Right cardiac atrium (tissue), 5 donors: ENCODE measurements at places on chromosomes 4 and X.

GRCh38 chr4:19756661-19757060 is 495.0 kb upstream of the SLIT2 start:
- DNase-seq, result no peak

DNA sequence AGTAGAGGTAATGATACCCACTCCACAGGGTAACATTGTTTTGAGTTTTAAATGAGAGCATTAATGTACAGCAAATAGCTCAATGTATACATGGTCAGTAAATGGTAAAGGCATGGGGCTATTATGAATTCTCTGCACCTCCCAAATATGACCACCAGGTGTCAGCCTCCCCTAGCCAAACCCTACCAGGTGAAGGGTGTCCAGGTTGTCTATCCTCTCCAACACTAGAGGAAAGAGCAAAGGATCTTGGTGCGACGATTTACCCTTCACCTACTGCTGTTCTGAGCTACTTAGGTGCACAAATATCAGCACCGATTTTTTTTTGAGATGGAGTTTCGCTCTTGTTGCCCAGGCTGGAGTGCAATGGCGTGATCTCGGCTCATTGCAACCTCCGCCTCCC is 26.5 kb upstream of the XIAP start:
- no peak for DNase-seq

DNA sequence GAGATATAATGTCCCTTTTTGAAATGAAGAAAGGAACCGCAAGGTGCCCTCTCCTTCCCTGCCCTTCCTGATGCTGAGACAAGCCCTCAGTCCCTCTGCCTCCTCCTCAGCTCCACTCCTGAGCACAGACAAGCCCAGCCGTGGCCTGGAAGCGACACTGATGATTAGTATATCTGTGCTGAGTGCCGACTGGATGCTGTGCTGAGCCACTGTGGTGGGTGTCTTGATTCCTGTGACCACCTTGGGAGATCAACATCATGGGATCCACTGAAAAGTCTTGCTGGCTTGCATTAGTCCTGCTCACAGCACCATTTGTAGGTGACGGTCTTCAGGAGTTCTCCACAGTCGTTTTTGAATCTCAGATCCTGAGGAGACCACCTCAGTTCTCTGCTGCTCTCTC is 59.5 kb upstream of the HGFAC start:
- no peak for DNase-seq

DNA sequence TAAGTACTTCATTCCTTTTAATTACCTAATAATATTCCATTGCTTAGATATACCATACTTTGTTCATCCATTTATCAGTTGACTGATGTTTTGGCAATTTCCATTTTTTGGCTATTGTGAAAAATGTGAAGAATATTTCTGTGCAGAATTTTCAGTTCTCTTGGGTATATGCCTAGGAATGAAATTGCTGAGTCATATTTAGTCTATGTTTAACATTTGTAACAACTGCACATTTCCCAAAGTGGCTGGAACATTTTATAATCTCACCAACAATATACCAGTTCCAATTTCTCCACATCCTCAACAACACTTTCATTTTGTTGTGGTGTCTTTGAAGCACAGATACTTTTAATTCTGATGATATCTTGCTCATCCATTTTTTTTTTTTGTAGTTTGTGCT is 215.5 kb downstream of the PDGFC start:
- no peak for DNase-seq

DNA sequence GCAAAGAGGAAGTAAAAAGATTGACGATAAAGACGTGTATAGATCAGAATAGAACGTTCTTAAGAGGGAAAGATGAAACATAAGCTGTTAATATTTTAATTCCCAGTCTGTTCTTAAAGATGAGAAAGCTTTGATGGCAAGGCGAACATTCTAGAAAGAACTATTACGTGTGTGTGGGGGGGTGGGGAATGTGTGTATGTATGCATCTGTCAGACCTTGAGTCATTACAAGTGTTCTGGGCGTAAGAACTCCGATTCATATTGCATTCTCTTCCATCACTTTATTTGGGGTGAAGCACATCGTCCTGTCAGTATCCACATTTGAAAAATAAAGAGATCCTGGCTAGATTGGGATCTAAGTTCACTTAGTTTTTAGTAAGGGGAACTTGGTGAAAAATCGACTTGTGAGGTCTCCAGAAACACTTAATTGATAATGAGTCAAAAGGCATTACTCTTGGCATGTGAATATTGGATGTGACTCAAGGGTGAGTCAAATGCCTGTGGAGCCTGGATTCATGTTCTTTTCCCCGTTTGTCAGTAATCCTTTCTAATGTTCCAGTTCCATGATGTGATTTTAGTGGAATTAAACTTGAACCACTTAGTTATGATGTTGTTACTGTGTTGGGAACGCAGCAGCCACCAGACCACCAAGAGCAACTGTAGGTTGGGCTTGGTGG is 3.1 kb downstream of the SMS start:
- no peak for DNase-seq

DNA sequence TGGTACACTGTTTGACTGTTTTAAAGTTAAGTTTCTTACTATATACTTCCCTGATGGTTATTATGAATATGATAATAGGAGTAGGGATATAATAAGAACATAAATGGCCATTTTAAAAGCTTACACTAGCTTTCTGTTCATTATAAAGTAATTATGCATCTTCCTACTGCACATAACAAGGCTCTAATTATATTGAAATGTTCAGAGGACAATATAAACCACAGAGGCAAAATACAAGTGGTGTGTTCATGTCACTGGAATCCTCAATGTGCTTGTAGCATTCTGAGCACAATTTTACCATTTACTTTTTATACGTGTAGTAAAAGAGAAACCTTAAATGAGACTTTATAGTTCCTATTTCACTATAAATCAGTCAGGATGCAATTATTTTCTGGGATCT is 268.3 kb downstream of the TMA16 start:
- DNase-seq, result no peak

DNA sequence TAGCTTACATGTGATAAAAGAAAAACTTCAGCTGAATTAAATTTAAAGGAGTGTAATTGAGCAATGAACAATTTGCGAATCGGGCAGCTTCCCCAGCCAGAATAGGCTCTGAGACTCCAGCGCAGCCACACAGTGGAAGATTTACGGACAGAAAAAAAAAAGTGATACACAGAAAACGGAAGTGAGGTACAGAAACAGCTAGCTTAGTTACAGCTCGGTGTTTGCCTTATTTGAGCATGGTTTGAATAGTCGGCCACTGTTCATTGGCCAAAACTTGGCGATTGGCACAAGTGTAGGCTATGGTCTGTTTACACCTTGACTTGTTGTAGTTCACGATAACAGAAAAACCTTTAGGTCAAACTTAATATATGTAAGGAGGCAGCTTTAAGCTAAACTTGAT is 16.7 kb upstream of the SUPT20HL1 start:
- no peak for DNase-seq

GRCh38 chr4:176656108-176656507 is 136.6 kb downstream of the VEGFC start:
- no peak for DNase-seq

DNA sequence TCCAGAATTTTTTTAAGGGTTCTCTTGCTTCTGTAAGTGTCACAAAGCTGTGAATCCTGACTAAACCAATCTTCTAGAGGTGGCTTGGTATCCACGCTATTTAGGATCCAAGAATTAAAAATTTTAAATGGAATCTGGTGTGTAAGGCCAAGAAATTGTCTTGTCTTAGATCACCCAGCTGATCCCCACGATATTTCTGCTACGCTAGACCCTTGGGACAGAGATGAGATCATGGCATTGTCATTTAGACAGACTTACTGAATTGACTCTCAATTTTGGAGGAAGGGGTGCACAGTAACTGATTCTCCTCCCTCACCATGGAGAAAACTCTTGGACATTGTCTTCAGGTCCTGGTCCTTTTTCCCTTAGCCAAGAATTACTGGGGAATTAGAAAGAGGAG is 5.7 kb downstream of the GPRIN3 start:
- DNase-seq, result no peak

- no peak for DNase-seq
Observed at GRCh38 chr4:112403101-112403945, 106.2 kb downstream of the ALPK1 start.

DNA sequence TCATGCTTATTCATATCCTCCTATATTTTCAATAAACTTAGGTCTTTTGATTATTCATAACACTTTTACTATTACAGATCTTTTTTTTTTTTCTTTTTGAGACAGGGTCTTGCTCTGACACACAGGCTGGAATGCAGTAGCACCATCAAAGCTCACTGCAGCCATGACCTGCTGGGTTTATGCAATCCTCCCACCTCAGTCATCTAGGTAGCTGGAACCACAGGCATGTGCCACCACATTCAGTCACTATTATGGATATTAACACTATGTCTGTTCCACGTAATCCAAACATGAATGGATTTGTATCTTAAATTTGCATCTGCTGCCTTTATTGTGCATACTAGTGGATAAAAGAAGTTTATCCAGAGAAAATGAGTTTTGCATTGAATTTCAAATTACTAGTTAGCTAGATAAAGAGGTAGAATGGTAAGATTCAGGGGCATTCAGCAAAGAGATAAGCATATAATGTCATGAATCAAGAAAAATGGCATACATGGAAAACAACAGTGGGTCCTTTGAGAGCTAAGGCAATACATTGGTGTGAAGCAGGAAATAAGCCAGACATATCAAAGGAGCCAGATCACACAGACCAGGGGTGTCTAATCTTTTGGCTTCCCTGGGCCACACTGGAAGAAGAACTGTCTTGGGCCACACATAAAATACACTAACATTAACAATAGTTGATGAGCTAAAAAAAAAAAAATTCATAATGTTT is 13.9 kb downstream of the ANAPC10 start:
- DNase-seq, result no peak

- DNase-seq, result no peak
Observed at GRCh38 chrX:24692305-24692704, 1.4 kb upstream of the POLA1 start.

GRCh38 chrX:122582280-122582974 is 601.7 kb upstream of the GRIA3 start:
- DNase-seq, result no peak

DNA sequence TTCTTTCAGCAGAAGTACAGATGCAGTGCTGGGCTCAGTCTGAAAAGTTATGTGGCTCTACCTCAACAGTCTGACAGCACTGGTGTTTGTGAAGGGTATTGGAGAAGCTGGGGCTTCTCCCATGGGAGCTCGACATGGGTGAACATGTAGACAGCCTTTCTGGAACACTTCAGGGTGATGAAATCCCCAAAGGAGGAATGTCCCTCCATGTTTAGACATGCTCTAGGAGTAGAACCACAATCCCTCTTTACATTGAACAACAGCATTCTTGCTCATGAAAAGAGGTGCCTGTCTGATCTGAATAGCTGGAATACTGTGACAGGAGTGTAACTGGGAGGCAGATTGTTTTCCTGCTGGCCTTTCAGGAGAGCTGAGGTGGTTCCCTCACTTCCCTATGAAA is 53.8 kb upstream of the NAP1L2 start:
- DNase-seq, result no peak

DNA sequence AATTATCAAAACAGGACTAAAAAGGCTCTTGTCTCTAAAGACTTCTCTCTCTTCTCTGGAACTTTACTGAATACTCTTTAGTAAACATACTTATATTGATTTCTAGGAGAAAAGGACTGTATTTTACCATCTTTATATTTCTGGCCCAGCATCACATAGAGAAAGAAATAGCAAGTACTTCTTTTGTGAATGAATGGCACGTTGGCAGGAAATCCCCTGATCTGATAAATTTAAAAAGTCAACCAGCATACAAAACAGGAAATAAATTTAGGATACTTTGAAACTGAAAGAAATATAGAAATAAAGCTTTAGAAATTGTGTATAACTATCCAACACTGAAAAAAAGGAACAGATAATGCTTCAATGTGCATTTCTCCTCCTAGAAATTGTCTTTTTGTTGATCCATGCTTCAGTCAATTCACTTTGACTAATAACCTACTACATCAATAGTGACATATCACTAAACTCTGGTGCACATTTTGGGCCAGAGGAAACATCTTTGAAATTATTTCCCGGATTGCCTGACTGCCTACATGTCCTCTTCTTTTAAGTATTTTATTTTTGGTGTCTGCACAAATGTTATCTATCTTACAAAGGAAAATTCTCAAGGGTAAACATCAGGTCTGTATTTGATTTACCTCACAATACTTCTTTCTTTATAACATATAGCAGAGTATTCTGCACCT is 183.5 kb upstream of the FSTL5 start:
- DNase-seq, result no peak

- no peak for DNase-seq
Observed at GRCh38 chr4:114284629-114285028, 305.2 kb upstream of the ARSJ start.
